ENCODE measurements at places on chromosomes 12 and 14.

- DNase-seq, result no peak
Observed at GRCh38 chr14:67650151-67650550, 24.3 kb downstream of the VTI1B start.

DNA sequence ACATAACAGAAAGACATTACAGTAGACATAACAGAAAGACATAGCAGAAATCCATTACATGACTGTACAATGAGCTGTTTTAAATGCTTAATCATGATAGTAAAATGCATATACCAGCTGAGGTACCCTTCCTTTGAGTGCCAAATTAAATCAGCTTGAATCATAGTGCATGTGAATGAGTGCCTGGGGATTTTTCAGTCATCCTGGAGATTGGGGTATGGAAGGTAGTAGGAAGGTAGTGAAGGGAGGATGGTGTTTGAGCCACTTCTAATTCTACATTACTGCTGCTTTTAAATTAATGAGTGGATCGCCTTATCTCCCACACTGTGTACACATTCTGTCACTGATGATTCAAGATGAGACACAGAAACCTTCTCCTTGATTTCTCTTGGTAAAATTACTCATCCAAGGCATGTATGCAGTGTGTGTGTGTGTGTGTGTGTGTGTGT, 534.2 kb downstream of the LRFN5 start:
- no peak for DNase-seq

DNA sequence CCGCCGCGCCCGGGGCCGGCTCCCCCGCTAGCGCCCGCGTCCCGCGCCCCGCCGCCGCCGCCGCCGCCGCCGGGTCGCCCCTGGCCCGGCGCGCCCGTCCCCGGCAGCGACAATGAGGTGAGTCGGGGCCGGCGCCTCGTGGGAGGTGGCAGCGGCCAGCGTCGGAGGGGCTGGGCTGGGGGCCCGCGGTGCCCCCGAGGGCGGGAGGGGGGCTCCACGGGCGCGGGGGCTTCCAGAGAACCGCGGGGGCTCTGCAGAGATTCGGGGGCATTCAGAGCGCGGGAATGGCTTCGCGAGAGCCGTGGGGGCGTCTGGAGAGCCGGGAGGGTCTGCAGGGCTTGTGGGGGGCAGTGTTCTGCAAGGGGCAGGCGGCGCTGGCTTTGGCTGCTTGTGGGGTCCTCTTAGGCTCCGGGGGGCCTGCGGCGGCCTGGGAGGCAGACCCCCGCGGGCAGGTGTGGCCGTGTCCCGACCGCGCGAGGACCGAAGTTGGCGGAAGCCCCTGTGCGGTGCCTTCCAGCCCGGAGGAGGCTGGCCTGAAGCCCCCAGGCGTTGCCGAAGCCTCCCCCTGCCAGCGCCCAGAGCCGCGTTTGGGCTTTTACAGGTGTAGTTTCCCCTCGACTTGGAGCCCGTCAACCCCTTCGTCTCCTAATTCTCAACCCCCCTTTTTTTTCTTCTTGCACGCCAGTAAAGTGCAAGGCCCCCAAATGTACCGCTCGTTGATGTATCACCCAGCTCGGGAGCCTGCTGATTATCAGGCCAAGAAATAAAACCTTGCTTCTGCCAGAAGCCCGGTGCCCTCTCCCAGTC, 93.1 kb upstream of the EVL start:
- DNase-seq, result peak; percentile 2

- DNase-seq, result no peak
Observed at GRCh38 chr14:72560331-72560730, 333.6 kb downstream of the DPF3 start.

GRCh38 chr12:5803532-5803931, 141.5 kb downstream of the ANO2 start:
- no peak for DNase-seq

DNA sequence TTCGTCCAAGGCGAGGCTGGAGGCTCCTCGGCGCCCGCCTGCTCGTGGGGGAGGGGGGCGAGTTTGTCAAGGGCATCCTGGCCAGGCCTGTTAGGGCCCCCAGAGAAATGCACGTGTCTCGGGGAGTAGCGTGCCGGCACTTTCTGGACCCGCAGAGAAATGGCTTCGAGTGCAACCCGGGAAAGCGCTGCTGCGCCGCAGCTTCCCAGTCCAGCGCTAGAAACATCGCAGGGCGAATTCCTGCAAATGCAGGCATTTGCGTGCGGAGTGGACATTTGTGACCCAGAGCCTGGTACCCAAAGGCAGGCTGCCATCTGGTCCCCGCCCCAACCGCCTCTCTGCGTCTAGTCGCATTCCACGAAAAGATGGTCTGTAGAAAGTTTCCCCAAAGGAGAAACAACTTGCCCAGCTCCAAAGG, 756 bp downstream of the LGR5 start:
- DNase-seq, result no peak

DNA sequence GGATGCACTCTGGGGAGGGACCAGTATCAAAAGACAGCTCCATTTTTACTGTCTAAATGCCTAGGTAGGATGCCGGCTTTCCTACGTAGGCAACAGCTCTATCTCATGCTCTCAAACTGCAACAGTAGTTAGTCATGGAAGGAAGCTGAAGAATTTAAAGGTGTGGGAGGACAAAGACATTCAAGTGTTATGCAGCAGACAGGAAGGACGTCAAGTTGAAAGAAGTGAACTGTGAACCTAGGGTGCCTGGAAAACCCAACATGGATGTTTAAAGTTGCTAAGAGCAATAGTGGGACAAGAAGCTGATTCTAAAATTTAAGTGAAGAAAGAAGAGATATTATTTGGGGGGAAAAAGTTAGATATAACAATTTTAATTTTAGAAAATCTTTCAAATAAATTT, 5.9 kb downstream of the SEC23A start:
- DNase-seq, result no peak

DNA sequence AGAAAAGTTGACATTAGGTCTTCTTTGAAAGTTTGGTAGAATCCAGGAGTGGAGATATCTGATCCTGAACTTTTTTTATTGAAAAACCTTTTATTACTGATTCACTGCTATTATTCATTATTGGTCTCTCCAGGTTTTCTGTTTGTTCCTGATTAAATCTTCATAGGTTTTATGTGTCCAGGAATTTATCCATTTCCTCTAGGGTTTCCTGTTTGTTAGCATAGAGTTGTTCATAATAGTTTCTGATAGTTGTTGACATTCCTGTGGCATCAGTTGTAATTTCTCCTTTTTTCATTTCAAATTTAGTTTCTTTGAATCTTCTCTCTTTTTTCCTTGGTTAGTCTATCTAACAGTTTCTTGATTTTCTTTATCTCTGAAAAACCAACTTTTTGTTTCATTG, 370.3 kb downstream of the SLC6A15 start:
- no peak for DNase-seq

DNA sequence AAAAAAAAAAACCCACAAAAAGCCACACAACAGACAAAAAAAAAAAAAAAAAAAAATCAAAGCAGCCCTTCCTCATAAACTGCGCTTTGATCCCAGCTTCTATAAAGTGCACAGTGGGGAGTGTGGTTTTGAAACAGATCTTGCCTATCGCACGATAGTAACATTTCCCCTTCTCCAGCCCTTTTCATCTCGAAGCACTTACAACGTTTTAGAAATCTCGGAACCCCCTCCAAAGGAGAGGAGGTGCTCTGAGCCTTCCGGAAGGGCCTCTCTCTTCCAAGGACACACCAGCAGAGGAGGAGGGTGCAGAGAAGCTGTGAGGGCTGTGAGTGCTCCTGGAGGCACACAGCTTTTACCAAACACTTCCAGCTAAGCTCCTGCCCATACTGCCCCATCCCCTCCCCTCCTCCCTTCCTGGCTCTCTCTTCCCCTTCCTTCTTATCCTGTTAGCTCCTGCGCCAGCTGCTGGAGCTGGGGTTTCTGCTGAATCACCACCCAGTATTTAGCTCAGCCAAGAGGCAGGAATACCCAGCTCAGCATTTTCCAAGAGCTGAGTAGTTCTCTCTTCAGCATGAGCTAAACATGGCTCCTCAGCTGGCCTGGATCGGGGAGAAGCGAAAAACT, 28.4 kb downstream of the SLC7A8 start:
- no peak for DNase-seq

- no peak for DNase-seq
Observed at GRCh38 chr12:96171905-96172304, 22.3 kb upstream of the ELK3 start.

DNA sequence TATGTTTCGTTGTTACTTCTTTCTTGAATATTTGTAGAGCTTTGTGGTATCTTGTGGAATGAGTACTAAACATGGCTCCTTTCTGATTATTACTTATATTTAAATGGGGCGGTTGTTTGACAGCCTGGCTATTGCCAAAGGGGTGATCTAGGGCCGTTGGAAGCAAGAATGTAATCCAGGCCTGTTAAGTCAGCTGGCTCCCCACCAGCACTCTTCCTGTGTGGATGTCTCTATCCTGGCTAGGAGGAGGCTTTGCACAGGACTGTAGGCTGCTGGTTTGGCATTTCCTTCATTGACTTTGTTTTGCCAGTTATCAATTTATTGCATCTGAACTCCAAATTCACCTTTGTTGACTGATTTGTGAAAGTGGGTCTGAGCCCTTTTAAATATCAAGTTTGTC, 5.6 kb downstream of the FAM234B start:
- DNase-seq, result no peak

DNA sequence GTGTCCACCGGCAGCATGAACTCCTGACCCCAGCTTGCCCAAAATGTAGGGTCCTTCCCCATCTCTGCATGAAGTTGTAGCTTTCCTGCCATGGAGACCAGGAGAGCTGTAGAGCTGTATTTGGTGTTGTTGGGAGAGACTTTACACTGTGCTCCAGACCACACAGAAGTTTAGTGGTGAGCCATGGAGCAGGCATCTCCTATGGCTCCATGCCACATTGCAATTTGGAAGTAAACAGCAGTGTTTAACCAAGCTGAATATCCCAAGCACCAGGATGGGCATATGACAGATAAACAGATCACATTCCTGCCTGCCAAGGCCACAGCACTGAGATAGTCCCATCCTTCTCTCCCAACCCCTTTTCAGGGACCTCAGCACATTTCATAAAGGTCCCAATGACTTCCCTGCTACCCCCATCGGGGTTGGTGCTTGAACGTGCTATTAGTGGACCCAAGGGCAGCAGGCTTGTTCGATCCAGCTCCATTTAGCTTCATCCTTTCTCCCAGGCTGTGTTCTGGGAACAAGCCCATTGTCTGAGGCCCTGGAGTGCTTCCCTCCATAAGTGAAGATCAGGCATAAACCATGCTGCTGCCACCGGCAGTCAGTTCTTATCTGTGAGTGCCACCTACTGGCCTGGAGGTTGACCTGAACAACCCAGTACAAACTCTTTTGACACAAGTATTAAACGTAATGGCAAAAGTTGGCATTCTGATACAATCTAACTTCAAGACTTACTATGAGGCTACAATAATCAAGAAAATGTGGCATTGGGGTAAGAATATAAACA, 172.3 kb upstream of the ATXN7L3B start:
- no peak for DNase-seq

GRCh38 chr12:92123780-92124688, 21.6 kb downstream of the BTG1 start:
- no peak for DNase-seq

GRCh38 chr14:42378274-42378673, 771.6 kb downstream of the LRFN5 start:
- no peak for DNase-seq

DNA sequence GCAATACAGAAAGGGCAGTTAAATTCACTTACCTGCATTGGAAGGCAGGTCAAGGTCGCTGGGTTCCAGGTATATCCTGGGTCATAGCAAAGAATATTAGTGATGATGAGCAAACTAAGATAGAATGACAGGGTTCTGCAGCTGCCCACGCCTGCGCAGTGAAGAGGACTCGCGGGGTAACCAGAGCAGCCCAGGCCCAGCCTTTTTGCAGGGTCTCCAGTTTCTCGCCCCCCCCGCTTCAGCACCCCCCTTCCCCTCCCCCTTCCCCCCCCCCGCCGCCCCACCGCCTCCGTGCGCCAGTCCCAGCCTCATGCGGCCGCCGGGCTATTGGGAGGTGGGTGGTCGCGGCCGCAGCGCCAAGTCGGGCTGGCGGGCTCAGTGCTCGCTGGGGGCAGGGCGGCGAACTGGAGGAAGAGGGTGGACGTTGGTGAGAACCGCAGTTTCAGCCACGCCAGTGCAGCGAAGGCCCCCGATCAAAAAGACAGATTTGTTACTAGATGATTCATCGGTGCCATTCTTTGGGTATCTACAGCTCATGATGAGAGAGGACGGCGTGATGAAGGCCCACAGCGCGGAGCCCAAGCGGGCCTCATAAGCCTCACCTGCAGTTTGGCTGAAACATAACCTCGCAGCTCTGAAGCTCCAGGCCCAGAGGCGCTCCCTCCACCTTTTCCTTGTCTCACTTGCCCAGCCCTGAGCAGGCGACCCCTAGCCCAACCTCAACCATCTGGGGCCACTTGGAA, 20.2 kb downstream of the SLC2A3 start:
- DNase-seq, result no peak

DNA sequence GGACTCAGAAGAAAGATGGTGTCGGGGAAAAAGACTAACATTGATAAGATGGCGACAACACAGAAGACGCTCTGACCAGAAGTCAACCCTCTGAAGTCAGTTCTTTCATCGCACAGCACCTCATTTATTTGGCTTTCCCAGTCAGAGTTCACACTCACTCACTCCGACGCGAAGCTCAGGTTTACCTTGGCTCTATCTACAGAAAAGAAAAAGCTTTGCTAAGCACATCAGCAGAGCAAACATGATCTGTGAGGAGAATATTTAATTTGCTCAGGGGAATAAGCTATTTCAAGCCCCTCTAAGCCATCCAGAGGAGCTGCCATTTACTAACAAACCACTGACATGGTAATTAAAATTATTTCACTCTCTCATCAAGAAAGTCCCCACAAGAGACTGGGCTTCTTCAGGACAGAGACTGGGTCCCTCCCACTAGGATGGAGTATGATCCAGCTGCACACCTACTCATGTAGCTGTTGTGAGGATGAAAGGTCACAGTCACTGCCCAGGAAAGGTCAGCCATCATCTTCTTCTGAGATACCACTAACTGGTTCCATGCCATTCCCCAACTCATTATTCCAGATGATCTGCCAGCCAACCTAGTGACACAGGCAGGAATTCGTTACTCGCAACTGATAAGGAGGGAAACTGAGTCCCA, 111.4 kb downstream of the TTC7B start:
- no peak for DNase-seq

DNA sequence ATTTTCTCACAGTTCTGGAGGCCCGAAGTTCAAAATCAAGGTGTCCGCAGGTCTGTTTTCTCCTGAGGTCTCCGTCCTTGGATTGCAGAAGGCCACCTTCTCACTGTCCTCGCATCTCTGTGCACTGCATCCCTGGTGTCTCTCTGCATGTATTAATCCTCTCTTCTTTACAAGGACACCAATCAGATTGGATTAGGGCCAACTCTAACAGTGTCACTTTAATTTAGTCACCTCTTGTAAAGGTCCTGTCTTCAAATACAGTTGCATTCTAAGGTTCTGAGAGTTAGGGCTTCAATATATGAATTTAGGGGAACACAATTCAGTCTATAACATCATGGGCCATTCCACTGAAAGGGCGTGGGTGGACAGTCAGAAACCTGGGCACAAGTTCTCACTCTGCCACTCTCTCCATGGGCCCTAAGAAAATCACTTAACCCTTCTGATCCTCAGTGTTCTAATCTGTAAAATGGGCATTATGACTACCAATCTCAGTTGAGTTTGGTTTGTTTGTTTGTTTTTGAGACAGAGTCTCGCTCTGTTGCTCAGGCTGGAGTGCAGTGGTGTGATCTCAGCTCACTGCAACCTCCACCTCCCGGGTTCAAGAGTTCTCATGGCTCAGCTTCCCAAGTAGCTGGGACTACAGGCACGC, 41.6 kb upstream of the FGD4 start:
- no peak for DNase-seq

GRCh38 chr12:1252758-1253157, 261.7 kb downstream of the ERC1 start:
- no peak for DNase-seq

- DNase-seq, result no peak
Observed at GRCh38 chr14:92503756-92504491, 9.7 kb upstream of the RIN3 start.
